ENCODE measurements at places on chromosomes 5 and 9. TPM values are rescaled to one million over a fixed set of nuclear protein-coding genes. Genes with fewer than 3 reads are reported as not detected.

Gene CNOT8
- polyA plus RNA-seq = 35.4 TPM

Gene ADAMTSL2
- 0.27 TPM for polyA plus RNA-seq

Gene SLC6A18
- not detected for polyA plus RNA-seq

Gene KLF9
- polyA plus RNA-seq = 45.6 TPM

Gene MRPL50
- polyA plus RNA-seq = 12.9 TPM

Gene SIT1
- 0.82 TPM for polyA plus RNA-seq

Gene GFM2
- 9.9 TPM for polyA plus RNA-seq

Gene IL33
- polyA plus RNA-seq = 9.1 TPM

Gene NACC2
- 7.0 TPM for polyA plus RNA-seq

Gene SPATA31E1
- polyA plus RNA-seq = not detected

Gene CFAP157
- 0.22 TPM for polyA plus RNA-seq

Gene PCDHB4
- polyA plus RNA-seq = 5.0 TPM

Gene PRR16
- 4.8 TPM for polyA plus RNA-seq

Gene FAM169A
- 1.7 TPM for polyA plus RNA-seq

Gene S100Z
- polyA plus RNA-seq = 0.22 TPM

Gene FAM153A
- polyA plus RNA-seq = 1.2 TPM

Gene EDIL3
- polyA plus RNA-seq = 8.9 TPM

Gene SPINK4
- not detected for polyA plus RNA-seq

Gene AIF1L
- polyA plus RNA-seq = 35.6 TPM

Gene ELL2
- 10.1 TPM for polyA plus RNA-seq

Gene ADAMTSL1
- polyA plus RNA-seq = 20.0 TPM

Gene ZNF300
- polyA plus RNA-seq = 7.1 TPM

Gene PDE8B
- polyA plus RNA-seq = 10.6 TPM

Gene TARS1
- polyA plus RNA-seq = 98.0 TPM

Gene CDC20B
- polyA plus RNA-seq = not detected

Gene GRIN1
- polyA plus RNA-seq = not detected

Gene PCDHB12
- 2.9 TPM for polyA plus RNA-seq

Gene SPATA6L
- polyA plus RNA-seq = 1.4 TPM

Gene ABO
- 21.1 TPM for polyA plus RNA-seq

Gene PCDHA10
- 0.06 TPM for polyA plus RNA-seq

Gene CA9
- 0.38 TPM for polyA plus RNA-seq

Gene AQP7
- polyA plus RNA-seq = 2.0 TPM

Gene ZNF346
- polyA plus RNA-seq = 24.8 TPM

Gene SPINK7
- polyA plus RNA-seq = not detected

Gene ARSI
- polyA plus RNA-seq = 0.35 TPM

Gene GLRA1
- not detected for polyA plus RNA-seq

Gene PCDHAC2
- polyA plus RNA-seq = 1.4 TPM

Gene CAMK2A
- polyA plus RNA-seq = 1.2 TPM

Gene GABRG2
- polyA plus RNA-seq = not detected

Gene CCL21
- 39.9 TPM for polyA plus RNA-seq

Gene PCDHB9
- 1.5 TPM for polyA plus RNA-seq

Gene GARIN3
- polyA plus RNA-seq = not detected

Gene GRM6
- not detected for polyA plus RNA-seq

Gene SLC36A2
- not detected for polyA plus RNA-seq

Gene PRELID1
- polyA plus RNA-seq = 77.6 TPM

Gene NRARP
- polyA plus RNA-seq = 3.4 TPM

Gene RASEF
- 0.43 TPM for polyA plus RNA-seq

Gene SLC25A2
- polyA plus RNA-seq = not detected

Gene TMEM215
- polyA plus RNA-seq = 0.35 TPM

Gene TAS2R1
- polyA plus RNA-seq = not detected

Gene DCAF10
- polyA plus RNA-seq = 16.4 TPM

Gene TMEM171
- 0.42 TPM for polyA plus RNA-seq

Gene TRMT10B
- 9.9 TPM for polyA plus RNA-seq

Measured in ovary (tissue), 10 donors.